ENCODE measurements at places on chromosomes 11 and 22.

DNA sequence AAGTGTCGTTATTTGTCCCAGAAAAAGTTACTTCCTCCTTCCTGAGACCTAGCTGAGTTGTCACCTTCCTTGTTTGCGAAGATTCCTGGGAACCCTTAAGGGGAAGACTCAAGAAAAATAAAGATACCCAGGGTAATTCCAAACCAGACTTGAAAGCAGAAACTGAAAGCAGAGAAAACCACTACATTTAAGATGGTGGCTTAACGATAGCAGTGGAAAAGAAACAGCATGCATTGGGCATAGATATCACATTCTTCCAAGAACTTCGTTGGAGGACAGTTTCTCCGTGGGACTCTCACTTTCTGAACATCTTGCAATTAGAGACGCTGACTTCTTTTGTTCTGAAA lies 89.1 kb downstream of the FAM76B start:
- DNase-seq: no peak

DNA sequence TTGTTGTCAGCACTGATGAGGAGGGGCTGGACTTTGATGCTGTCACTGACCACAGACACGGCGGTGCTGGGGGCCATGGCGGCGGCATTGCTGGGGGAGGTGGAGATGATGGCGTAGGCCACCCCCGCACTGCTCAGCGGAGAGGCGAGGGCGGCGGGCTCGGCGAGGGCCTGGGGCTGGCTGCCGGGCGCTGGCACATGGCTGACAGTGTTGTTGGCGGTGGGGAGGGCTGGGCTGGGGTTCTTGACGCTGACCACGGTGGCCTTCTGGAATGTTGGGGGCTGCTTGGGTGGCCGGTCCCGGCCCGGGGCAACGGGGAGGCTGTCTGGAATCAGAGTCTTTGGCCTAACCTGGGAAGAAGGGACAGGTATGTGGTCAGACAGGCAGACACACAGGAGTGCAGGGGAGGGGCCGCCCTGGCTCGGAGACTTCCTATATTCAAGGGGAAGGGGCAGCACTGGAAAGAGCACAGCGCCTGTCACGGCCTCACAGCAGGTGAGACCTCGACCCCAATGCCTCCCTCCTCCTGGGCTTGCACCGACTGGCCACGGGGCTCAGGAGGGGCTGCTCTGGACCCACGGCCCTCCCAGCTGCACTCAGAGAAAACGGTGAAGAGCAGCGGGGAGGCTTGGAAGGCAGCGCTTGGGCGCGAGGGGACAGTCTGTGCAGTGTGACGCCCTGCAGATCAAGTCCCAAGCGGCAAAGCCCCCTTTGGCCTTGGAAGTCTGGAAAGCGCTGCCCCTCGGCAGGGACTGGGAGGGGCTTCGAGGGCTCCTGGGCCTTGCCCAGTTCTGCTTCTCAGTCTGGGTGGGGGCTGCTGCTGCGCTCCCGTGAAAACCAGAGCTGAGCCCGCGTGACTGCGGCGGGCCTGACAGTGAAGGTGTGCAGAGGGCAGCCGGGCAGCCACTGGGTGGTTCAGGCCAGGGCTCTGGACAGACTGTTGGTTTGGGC lies 93.2 kb downstream of the PHF21B start:
- no peak for DNase-seq

- no peak for DNase-seq
Measured at GRCh38 chr11:27237643-27238042, 125.4 kb downstream of the CCDC34 start.

DNA sequence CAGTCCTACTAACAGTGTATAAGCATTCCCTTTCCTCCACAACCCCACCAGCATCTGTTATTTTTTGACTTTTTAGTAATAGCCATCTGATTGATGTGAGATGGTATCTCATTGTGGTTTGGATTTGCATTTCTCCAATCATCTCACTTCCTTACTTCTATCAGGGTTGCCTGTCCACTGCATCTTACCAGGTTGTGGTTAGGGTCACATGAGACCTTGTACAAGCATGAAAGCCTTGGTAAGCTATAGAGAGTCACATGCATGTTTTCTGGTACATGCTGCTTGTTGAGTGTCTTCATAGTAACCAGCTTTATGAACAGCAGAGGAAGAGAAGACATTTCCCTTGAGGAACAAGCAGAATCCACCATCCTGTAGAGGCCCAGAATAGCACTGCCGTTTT lies 102.9 kb upstream of the PAX6 start:
- DNase-seq: no peak

DNA sequence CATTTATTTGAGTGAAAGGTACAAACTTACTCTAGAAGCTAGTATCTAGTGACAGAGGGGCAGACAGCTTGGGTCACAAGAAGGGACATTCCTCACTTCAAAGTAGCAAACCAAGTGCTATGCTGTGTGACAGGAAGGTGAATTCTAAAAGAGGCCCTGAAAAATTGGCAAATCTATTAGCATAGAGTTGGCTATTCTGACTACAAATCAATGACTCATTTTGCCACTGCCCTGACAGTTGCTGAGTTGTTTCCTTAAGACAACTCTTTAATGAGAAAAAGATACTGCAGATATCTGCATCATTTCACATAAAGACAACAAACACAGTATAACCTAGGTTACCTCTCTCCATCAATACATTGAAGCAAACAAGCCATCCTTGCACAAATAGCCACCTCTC lies 524.0 kb upstream of the LRRC4C start:
- no peak for DNase-seq

- no peak for DNase-seq
Measured at GRCh38 chr22:20610243-20610686, 102.9 kb downstream of the MED15 start.

GRCh38 chr11:68683536-68684384 lies 584 bp upstream of the GAL start:
- DNase-seq: no peak

GRCh38 chr11:7889985-7890384 lies 41.1 kb downstream of the OR10A6 start:
- DNase-seq: no peak

- DNase-seq: no peak
Measured at GRCh38 chr11:59898650-59899049, 20.1 kb downstream of the OOSP3 start.

GRCh38 chr22:28072066-28072465 lies 153.0 kb upstream of the PITPNB start:
- no peak for DNase-seq

- no peak for DNase-seq
Measured at GRCh38 chr11:110874437-110875030, 162.3 kb upstream of the ARHGAP20 start.

DNA sequence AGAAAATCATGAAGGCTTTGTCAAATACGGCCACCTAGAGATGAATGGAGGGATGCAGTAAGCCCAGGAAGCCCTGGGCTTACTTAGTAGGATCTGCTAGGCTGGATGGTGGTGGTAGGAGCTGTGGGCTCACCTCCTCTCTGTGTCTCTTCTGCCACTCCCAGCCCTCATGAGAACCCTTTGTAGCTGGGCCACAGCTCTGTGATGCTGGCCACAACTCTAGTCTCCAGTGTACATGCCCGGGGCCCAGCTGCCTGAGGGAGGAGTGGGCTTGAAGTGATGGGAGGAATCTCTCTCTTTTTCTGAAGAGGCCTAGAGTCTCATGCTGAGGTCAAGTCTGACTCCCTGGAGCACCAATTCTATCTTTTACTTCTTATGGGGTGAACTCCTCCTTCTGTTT lies 32.4 kb upstream of the SYT13 start:
- DNase-seq: no peak

GRCh38 chr11:40027720-40028119 lies 1431.7 kb downstream of the LRRC4C start:
- DNase-seq: no peak

DNA sequence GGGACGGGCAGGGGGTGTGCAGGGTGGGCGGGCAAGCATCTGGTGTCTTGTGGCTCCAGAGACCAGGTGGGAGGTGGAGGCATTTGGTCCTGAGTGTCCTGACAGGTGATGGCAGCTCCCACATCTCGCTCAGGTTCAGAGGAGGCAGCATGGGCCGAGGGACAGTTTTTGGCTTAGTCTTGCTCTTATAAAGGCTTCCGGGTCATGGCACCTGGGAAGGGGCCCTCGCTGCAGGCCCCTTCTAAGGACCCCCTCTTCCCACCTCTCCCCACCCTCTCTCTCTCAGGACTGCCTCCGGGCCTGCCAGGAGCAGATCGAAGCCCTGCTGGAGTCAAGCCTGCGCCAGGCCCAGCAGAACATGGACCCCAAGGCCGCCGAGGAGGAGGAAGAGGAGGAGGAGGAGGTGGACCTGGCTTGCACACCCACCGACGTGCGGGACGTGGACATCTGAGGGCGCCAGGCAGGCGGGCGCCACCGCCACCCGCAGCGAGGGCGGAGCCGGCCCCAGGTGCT lies 9.9 kb downstream of the CCND1 start:
- no peak for DNase-seq

DNA sequence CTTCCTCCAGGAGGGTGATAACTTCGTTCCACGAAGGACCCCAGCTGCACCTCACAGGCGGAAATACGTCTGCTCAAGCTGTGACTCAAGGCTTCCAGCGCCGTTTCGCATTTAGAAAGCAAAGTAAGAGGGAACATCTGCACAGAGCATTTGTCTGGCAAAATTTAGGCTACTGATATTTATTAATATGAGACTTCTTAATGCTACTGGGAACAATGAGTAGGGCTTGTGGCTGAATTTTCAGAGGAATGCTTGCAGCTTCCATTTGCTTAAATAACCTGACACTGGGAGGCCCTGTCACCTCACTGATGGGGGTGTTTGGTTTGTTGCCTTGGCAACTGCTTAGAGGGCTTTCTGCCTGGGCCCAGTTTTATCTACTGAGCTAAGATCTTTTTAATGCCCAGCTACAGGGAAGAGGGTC lies 14.7 kb upstream of the ST14 start:
- DNase-seq: no peak

- DNase-seq: no peak
Measured at GRCh38 chr11:115122274-115122673, 381.9 kb downstream of the CADM1 start.

DNA sequence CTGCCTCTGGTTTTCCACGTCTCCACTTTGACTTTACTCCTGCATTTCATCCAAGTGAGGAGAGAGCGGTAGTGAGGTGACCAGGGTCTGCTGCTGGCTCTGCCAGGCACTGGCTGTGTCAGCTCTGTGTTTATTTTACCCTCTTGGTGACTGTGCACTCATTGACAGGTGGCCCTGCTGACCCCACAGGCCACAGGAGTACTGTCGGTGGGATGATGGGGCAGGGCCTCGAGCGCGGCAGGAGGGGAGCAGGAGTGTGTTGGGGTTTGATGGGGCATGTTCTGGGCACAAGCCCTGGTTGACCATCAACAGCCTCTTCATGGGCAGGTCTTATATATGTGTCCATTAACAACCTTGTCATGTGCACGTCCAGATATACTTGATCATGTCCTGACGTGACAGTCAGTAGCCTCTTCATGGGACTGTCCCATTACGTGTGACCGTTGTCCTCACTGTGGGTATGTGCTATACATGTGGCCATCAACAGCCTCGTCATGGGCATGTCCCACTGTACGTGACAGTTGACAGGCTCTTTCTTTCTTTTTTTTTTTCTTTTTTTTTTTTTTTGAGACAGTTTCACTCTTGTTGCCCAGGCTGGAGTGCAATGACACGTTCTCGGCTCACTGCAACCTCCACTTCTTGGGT lies 31.4 kb upstream of the ACR start:
- DNase-seq: no peak

DNA sequence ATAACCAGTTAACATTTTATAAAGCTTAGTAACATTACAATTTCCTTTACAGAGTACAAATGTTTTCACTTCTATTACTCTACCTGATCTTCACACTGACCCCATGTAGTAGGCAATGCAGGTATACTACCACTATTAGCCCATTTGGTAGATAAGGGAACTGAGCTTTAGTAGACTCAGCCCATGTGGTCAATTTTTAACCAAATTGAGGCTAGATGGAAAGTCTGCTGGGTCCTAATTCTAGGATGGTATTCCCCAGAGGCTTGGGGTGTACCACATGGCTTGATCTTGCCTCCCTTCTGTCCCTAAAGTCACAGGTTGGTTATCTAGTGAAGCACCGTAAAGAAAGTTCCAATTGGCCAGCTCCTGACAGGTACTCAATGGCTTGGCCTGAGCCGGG lies 48.2 kb downstream of the NRXN2 start:
- DNase-seq: peak; percentile 64

GRCh38 chr11:34512840-34513681 lies 533 bp downstream of the ELF5 start:
- DNase-seq: peak; percentile 44

- DNase-seq: no peak
Measured at GRCh38 chr11:63537293-63538101, 889 bp downstream of the PLAAT4 start.

DNA sequence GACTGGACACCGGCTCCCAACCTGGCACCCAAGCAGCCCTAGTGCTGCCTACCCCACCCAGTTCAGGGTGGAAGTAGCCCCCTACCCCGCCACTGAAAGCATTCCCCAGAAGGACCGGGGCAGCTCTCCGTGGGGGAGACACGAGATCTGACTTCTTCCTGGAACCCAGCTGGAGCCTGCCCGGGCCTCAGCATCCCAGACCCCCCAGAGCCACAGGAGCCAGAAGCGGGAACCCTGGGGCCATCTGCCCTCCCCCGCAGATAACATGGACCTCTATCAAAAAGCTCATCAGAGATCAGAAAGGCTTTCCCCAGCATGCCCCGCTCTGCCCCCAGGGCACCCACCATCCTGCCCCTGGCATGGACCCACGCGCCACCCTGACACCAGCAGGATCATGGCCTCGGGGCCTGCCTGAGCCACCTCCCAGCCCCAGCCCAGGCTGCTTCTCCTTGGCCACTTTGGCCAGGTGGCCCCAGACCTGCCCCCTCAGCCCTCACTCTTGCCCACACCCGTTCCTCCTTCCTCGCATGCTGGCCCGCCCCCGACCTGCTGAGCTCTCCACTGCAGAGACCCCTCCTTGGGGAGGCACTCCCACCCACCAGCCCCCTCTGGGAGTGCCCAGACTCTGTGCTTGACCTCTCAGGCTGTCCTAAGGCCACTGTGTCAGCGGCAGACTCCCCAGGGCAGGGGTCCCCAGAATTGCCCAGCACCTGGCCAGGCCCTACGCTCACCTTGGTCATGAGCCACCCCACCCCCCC lies 17.1 kb downstream of the WNT7B start:
- DNase-seq: no peak

DNA sequence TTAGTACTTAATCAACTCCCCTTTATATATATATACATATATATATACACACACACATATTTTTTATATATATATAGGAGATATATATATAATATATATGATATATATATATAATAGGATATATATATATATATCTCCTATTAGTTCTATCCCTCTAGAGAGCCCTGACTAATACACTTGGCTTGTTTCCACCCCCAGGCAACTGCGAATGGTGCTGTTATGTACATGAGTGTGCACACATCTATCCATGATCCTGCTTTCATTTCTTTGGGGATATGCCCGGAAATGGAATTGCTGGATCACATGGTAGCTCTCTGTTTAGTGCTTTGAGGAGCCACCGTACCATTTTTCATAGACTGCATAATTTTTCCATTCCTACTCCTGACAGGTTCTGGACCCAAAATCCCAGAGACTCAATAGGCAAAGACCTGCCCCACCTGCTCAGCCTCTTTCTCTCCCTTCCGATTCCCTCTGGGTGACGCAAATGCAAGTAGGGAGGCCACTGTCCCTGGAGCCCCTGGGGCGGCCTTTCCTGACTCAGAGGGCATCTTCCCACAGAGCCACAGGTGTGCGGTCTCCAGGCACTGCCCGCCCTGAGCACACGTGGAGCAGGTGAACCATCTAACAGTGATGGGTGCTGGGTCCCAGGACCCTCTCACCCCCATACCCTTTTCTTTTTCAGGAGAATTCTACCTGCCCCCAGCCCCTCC lies 12.0 kb downstream of the FGF3 start:
- DNase-seq: no peak

Measured in GM18507 (cell line).